ENCODE measurements at places on chromosomes 16 and 17.

DNA sequence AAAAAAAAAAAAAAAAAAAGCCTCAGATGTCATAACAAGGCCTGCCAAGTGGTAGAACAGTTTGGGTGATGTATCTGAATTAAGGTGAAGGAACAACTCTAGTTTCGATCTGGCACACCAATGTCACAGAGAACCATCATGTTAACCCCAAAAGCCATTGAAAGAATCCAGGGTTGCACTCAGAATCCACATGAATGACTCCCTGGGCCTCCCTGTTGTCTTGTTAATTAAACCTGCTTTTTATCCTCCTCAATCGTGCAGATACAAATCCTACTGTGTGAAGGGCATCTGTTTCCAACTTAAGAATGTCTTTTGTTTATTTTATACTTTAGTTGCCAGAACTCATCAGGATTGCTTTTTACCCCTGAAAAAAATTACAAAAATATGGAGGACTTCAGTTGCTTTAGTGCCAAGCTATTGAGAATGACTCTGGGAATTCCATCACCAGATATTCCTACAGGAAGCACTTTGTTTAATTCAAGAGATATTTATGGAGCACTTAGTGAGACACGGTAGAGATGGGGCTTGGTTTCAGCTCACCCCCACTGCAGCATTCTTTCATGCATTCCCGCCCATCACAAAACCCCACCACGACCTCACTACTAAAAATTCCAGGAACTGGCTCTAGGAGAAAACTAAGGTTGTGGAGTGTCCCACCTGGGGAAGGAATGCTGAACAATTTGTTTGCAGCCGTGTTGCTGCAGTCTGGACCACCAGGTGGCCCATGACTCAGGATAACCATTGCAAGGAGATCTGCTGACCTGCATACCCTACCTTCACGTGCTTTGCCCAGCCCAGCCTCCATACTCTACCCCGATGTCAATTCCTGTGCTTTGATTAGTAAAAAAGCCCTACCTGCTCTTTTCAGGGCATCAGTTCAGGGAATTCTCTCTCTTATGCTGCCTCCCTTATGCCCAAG, 63.8 kb upstream of the GPRC5B start:
- no peak for DNase-seq

DNA sequence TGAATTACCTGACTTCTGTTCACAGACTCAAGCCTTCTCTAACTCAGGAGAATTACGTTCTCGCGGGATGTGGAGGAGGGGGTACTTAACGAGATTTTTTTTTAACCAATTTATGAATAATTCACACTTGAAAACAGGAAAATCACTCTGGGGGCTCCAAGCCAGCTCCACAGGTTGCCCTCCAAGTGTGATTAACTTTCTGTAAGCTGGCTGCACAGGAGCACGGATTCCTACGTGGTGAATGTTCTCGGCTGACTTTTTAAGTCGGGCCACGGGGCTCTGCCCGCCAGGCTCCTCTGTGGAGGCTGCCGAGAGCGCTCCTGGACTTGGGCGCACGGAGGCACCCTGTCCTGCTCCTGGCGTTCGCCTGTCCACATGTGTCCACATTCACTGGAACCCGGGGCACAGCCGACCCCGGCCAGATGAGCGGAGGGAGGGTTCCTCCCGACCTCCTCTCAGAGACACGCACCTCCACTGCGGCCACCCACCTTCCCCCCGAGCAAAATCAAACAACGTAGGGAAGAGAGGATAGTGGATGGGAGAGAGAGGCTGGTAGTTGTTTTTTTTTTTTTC, 147.1 kb upstream of the CHMP6 start:
- DNase-seq = no peak

DNA sequence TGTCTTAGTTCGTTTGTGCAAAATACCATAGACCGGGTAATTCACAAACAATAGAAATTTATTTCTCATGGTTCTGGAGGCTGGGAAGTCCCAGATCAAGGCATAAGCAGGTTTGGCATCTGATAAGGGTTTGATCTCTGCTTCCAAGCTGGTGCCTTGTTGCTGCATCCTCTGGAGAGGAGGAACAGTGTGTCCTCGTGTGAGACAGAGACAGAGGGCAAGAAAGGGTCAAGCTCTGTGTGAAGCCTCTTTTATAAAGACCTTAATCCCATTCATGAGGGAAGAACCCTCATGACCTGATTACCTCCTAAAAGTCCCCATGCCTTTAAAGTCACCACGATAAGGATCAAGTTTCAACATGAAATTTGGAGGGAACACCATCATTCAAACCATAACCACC, 55.8 kb upstream of the TANC2 start:
- no peak for DNase-seq

GRCh38 chr17:73232587-73233373, 28.9 kb downstream of the CPSF4L start:
- DNase-seq = no peak

DNA sequence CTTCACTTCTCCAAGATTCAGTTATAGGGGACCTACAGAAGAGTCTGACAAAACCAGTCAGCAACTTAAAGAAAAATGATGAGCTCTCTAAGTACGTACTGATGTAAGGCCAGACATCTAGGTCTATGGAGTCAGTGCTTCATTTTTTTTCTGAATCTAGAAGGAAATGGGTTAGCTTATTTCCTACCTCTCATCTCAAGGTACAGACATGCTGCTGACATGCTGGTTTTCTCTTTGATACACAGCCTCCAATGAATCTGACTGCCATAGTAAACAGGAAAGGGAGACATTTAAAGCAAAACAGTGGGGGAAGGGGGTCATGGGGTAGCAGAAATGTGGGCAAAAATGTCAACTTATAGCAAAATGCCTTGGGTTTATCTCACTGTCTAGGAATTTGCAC, 16.4 kb downstream of the CDR2 start:
- DNase-seq = no peak

- DNase-seq = no peak
Measured at GRCh38 chr16:13039526-13039925, 138.1 kb downstream of the SHISA9 start.

GRCh38 chr16:54779549-54779948, 151.1 kb upstream of the IRX5 start:
- DNase-seq = no peak

GRCh38 chr16:30088832-30089624, 2.7 kb downstream of the TBX6 start:
- no peak for DNase-seq

DNA sequence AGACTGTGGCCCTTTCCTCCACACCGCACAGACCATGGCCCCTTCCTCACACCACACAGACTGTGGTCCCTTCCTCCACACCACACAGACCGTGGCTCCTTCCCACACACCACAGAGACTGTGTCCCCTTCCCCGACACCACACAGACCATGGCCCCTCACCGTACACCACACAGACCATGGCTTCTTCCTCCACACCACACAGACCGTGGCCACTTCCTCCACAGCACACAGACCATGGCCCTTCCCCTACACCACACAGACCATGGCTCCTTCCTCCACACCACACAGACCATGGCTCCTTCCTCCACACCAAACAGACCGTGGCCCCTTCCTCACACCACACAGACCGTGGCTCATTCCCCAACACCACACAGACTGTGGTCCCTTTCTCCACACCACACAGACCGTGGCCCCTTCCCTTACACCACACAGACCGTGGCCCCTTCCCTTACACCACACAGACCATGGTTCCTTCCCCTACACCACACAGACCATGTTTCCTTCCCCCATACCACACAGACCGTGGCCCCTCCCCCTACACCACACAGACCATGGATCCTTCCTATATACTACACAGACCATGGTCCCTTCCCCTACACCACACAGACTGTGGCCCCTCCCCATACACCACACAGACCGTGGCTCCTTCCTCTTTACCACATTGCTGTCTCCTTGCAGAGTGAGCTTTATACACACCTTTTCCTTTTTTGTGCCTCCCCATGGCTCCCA, 297.5 kb upstream of the FOXF1 start:
- no peak for DNase-seq

- no peak for DNase-seq
Measured at GRCh38 chr17:76909971-76910760, 42.0 kb downstream of the MGAT5B start.

GRCh38 chr17:36602924-36603384, 1.6 kb downstream of the MRM1 start:
- peak; percentile 53 for DNase-seq

- DNase-seq = no peak
Measured at GRCh38 chr17:37818689-37819088, 73.8 kb upstream of the HNF1B start.

DNA sequence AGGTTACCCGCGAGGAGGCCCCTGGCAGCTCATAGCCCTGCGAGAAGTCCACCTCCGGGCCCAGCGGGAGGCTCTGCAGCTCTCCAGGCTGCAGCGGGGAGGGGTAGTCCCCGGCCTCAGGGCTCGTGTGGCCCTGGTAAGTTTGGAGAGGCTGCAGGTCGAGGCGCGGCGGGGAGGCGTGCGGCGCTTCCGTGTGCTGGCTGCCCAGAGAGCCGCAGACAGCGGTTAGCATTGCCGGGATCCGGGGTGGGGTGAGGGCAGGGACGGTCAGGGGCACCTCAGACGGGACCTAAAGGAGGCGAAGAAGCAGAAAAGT, 2.8 kb downstream of the SP6 start:
- DNase-seq = no peak

GRCh38 chr16:27314161-27314723, 468 bp downstream of the IL4R start:
- peak; percentile 32 for DNase-seq

DNA sequence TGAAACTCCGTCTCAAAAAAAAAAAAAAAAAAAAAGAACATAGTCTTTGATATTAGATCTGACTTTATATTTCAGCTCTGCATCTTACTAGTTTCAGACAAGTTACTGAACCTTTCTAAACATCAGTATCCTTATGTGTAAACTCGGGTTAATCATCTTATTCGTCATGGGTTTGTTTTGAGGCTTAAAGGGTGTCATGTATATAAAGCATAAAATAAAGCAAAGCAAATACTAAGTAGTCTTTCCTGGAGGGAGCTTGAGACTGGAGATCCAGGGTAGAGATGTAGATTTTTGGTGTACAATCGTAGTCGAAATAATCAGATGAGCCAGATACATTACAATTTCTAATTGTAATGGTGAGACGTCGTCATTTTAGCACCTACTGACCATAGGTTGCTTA, 7.8 kb downstream of the BCAS3 start:
- DNase-seq = no peak

DNA sequence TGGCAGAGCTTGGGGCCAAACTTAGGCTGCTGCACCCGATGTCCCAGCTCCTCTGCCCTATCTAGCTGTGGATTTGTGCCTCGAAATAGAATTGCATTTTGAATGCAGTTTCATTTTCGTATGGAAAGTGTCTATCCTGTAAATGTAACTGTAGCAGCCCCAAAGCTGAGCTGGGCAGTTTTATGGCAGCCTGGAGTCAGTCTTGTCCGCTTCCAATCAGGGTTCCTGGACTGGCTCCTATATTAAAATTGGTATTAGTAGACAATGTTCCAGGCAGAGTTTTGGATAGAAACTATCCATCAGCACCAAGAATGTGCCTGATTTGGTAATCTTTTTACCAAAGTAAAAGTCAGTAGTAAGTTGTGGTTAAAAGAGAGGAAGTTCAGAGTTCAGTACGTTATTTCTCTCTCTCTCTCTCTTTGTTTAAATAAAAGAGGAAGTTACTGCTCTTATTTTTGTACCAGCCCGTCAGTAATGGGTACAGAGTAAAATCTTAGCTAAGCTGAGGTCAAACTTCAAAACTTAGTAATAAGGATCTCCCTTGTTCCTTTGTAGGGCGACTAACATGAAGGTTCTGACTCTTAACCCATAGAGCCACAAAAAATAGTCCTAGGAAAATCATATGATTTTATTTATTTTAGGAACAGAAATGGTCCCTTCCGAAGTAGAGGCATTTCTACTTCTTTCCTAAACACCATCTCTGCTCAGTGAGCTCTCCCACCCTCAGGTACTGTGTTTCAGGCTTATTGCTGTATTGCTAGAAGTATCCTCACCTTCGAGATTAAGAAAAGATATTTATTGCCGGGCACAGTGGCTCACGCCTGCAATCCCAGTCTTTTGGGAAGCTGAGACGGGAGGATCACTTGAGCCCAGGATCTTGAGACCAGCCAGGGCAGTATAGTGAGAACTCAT, 28.0 kb downstream of the PRKCB start:
- no peak for DNase-seq

- peak; percentile 62 for DNase-seq
Measured at GRCh38 chr17:29116804-29117753, 63.1 kb downstream of the MYO18A start.

DNA sequence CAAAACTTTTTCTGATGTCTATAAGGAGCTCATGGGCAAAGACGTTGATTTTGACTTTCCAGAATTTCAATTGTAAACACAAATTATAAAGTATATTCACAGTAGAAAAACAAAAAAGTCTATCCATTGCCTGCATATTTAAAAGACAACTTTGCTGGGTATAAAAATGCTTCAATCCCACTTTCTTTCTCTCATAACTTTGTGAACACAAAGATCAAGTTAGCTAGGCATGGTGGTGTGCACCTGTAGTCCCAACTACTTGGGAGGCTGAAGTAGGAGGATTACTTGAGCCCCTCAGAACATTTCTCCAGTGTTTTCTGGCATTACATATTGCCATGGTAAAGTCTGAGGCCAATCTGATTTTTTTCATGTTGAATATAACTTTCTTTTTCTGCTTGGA, 83.1 kb upstream of the AXIN2 start:
- DNase-seq = no peak

- no peak for DNase-seq
Measured at GRCh38 chr17:14351493-14351892, 50.6 kb downstream of the HS3ST3B1 start.

- no peak for DNase-seq
Measured at GRCh38 chr17:12982224-12982623, 35.6 kb downstream of the ELAC2 start.

- DNase-seq = no peak
Measured at GRCh38 chr16:53043986-53044601, 8.6 kb downstream of the CHD9NB start.

GRCh38 chr17:81428121-81428515, 32.9 kb downstream of the BAHCC1 start:
- no peak for DNase-seq

DNA sequence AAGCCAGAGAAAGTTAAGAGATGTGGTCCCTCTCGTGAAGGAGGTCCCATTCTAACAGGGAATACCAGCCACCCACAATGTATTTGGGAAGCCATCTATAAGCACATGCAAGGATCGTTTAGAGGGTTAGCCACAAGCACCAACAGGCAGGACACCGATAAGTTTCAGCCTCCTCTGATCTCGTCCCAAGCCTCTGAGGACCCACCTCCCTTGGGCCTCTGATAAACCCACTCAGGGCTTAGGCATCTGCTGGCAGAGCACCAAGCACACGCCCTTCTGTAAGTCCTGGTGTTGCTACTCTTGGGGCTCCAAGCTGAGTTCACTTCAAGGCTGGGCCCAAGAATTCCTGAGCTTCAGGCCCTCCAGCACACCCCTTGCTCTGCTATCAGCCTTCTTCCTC, 5.4 kb upstream of the PNPO start:
- no peak for DNase-seq

DNA sequence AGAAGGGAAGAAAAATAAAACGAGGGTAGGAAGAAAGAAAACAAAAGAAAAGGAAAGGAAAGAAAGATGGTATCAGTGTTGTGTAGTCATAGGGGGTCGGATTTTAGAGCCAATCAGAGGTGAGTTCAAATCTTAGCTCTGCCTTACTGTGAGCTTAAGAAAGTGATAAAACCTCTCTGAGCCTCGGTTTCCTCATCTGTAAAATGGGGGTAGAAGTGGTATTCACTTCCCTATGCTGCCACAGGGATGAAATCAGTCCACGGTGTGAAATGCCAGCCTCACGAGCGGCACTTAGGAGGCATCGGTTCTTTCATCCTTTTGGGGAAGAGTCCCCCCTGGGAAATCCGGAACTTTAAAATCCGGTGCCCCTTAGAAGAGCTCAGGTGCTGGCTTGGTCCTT, 6.1 kb downstream of the KCNG4 start:
- no peak for DNase-seq

- DNase-seq = no peak
Measured at GRCh38 chr17:61216066-61216465, 183.6 kb upstream of the TBX2 start.
